GM04504 (cell line): ENCODE measurements at places on chromosomes 7 and 10.

GRCh38 chr10:86402283-86402941, 35.8 kb upstream of the GRID1 start:
- DNase-seq = no peak

DNA sequence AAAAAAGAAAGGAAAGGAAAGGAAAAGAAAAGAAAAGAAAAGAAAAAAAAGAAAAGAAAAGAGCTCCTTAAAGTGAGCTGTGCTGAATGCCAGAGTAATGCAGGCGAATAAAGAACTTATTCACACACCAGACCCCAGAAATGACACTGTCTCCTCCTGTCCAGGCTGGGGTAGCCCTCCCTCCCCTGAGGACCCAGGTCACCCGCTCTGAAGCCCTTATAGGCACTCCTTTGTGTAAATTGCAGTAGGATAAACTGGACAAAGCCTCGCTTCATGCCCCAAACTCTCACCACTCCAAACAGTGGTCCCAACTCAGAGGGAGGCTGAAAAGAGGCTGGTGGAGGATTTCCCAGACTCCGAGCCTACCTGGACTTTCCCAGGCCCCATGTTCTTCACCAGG, 46.3 kb downstream of the PKD1L1 start:
- no peak for DNase-seq

DNA sequence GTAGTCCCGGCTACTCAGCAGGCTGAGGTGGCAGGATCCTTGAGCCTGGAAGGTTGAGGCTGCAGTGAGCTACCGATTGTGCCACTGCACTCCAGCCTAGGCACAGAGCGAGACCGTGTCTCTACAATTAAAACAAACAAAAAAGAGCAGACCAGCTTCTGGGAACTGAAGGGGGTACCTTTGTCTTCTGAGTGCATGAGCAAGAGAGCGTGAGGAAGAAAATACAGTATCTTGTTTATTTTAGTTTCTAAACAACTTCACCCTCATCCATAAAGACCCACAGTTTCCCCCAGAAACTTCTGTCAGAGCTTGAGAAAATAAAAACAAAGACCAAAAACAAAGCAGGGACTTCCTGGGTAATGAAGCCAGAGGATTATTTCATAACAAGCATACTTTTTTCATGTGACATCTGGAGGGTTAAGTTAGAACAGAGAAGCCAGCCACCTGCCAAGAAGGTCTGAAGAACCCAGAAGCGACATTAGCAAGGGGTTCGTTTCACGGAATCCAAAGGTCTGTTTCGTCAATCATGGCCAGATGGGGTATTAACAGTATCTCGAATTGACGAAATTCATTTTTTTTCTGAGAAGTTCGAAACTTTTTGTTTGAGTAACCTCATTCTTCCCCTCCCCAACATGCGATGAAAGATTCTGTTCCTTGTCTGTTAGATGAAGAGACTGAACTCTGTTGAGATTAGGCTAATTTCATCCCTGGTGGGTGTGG, 10.2 kb upstream of the IL2RA start:
- no peak for DNase-seq

DNA sequence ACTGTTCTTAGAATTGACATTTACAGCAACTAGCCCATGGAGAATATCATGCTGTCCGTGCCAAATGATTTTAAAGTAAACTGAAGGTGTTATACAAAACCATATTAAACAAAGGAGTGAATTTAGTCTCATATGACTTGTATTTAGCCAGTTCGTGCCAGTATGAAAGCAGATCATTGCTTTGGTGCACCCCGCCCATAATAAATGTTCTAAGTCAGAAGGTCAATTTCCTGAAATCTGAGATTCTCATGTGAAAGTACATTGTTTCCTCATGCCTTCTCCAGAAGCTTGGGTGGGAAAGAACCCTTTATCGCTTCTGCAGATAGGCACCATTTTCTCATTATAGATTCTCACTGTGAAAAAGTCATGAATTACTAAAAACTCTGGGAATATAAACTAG, 106.4 kb downstream of the CAMK1D start:
- no peak for DNase-seq

DNA sequence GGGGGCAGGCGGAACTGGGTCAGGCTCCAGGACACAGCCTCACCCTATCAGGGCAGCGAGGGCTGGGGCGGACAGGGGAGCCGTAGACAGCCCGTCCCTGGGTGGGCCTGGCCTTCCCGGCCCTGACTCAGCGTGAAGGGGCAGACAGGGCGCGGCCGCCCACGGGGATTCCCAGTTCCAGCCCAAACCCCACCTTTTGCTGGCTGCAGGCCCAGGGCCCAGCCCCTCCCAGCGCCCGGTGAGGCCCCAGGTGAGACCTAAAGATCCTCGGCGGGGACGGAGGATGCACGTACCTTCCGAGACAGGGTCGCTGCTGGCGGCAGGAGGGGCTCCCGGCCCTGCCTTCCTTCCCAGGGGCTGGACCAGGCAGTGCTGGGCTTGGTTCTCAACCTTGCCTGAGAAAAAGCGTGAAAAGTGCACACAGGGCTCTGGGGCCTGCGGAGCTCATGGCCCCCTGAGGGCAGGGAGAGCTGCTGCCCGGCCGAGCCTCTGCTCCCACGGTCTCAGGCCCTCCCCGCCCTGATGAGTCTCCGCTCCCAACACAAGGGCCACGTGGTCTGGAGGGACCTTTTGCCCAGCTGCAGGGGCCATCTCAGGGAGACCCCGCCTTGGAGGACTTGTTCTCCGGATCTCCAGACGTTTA, 43.9 kb upstream of the DNAJB6 start:
- DNase-seq = no peak

- no peak for DNase-seq
Measured at GRCh38 chr10:90775351-90776028, 82.3 kb downstream of the HTR7 start.

DNA sequence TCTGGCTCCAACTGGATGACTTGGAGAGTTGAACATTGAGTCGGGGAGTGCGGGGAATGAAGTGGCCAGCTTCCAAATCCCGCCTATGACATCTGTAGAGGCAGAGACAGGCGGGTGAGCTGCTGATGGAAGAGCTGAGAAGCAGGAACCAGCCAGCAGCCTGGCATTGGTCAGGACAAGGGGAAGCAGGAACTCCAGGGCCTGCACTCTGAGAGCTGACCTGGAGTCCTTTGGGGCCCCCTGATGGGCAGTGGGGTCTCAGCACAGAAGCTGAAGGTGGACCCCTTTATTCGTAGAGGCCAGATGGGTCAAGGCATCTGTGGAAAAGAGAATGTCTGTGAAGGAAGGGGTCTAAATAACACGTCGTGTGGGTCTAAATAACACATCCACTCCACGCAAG, 57.0 kb downstream of the SEC61G start:
- DNase-seq = no peak

DNA sequence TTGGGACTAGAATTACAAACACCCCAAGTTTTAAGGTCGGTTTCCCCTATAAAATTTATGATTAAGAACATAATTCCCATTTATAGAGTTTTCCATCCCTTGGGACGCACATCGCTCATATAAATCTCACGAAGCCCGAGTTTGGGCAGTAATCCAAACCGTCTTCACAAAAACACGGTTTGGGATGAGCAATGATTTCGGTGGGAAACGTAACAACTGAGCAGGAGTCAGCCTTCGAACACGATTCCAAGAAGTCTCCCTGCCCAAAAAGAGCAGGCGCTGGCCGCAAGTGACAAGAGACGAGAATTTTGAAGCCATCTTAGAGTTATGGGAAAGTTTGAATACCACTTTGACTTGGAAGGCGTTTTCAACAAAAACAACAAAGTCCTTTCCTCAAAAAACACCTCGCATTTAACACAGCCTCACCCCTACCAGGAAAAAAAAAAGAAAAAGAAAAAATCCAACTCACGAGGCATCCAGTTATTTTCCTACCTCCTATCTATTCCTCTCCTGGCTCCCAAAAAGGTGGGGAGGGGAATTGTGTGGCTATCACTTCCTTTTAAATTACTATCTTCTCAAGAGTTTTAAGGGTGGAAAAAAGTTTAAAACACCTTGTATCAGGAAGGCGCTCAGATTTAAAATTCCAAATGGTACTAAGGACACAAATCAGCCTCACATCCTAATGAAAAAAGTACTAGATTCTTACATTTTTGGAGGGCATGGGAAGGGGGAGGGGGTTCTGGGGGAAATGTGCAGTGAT, 1.6 kb downstream of the SEPHS1 start:
- peak; percentile 73 for DNase-seq

GRCh38 chr7:103632005-103632639, 186.1 kb upstream of the SLC26A5 start:
- no peak for DNase-seq

- peak; percentile 17 for DNase-seq
Measured at GRCh38 chr10:73182568-73182967, 14.6 kb downstream of the FAM149B1 start.

- DNase-seq = no peak
Measured at GRCh38 chr7:135327458-135327857, 93.8 kb downstream of the STRA8 start.

DNA sequence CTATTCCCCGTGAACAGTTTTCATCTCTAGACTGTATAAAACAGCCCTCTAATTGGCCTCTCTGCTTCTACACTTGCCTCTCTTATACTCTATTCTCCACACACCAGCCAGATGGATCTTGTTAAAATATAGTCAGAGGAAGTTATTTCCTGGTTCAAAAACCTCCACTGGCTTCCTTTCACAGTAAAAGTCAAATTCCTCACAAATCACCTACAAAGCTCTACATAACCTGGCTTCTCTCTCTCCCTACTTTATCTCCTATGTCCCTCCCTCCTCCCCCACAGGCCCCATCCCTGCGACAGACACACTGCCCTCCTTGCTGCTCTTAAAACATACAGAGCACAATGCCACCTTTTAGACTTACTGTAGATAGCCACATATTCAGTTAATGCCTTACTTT, 60.1 kb downstream of the TPK1 start:
- DNase-seq = no peak

DNA sequence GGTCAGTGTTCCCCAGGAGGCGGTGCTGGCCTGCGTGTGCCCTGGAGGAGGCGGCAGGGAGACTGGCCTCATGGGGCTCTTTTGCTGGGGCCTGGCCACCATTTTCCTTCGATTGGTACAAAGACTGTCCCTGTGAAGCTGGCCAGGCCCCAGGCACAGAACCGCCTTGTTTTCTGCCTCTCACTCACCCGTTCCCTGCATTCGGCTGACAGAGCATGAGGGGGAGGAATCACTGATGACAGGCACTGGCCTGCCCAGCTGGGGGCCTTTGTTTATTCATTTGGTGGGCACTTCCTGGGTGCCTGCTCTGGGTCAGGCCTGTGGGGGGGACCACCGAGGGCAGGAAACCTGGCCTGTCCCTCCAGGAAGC, 139.2 kb downstream of the FAM53B start:
- DNase-seq = no peak

DNA sequence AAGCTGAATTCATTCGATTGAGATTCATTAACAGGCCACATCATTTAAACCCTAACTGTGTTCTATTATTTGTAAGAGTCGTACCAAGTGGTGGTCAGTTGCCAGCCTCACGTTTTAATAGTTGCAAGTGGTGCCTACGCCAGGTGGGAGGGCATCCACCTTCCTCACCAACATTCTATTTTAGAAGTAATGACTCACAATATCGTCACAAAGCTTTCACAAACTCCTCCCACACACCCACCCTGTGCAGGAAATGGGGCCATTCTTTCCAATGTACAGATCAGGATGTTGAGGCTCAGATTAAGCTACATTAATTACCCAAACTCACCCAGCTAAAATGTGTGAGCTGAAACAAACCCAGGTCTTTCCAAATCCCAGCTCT, 77.3 kb upstream of the SAMD8 start:
- DNase-seq = no peak

GRCh38 chr7:141840708-141841107, 577 bp downstream of the PRSS37 start:
- DNase-seq = no peak

DNA sequence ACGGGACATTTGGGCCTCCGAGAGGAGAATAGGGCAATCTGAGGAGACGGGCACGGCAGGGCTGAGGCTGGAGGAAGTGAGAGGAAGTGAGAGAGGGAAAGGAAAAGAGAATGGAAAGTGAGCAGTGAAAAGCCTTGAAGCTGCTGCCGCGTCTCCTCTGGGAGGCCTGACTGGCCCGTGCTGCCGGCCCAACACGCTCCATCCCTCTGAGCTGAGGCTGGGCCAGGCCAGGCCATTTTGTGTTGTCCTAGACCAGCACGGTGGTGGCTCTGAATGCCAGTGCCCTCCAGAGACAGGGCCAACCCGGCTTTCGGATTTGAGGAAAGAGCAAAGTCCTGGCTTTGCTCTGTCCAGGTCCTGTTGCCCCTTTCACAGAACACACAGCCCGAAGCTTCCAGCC, 361.1 kb upstream of the SHH start:
- DNase-seq = no peak

GRCh38 chr10:62083412-62084267, 182.1 kb downstream of the ARID5B start:
- no peak for DNase-seq

DNA sequence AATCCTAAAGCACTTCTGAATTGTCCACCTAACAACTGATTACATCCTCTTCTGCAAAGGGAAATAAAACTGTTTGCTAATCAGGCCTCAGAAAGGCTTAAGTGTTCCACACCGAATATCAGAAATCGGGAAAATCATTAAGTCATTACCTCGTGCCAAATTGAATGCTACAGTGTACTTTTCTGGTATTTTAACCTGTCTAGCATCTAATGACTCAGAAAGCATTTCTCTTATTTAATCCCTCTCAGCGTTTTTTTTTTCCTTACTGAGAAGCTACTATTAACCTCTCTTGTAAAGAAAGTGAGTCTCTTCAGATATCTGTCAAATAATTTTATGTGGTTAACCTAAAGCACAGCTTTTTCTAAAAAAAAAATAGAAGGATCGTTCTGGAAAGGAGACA, 28.6 kb downstream of the VIM start:
- no peak for DNase-seq

DNA sequence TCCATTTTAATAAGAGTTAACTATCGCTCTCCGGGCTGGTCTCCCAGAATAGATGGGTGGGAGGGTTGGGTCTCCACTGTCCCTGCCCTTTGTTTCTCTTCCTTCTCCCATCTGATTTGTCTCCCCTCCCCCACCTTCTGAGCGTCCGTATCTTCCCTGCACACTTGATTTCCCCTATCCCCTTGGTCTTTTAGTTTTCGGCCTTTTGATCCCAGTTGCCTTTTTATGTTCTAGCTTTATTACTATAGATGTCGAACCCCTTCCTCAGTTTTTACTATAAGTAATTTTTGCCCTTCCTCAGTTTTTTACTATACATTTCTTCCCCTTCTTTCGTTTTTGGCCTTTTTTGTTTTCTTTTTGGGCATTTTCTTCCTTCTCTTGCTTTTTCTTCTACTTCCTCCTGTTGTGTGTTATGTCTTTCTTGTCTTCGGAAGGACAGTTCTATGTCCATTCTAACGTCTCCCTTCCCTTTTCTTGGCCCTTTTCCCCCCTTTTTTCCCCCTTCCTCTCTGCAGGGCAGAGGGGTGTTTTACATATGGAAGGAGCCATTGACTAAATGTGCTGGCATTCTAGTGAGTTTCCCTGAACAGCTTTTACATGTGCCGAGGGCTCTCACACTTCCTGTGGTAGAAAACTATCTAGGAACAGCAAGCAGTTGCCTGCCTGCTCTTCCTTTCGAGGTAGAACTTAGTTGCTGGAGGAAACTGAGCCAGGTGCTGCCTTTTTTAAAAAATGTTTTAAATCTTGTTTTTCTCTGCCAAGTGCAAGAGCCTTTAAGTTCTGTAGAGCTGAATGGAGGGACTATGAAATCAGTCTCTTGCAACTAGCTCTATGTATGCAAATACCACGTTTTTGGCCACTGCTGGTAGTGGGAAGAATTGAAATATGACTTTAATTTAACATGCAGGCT, 2.8 kb downstream of the TET1 start:
- DNase-seq = no peak
